ENCODE measurements at places on chromosomes 4 and X.

GRCh38 chr4:4415107-4415805 is 28.4 kb downstream of the NSG1 start:
- no peak for DNase-seq

DNA sequence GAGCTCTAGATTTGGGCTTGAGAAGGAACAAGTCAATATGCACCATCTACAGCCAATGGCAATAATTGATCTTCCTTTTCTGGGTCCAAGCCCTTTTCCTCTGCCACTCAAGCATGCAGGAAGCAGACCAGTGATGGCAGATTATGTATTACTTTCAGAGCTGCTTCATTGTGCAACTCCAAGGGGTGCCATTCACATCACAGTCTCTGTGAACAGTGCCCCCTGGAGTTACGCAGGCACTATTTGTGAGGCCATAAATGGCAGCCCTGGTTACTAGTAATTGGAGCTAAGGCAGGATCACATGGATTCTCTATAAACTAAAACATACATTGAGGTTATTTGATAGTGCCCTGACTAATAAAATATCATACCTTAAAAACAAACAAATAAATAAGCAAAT is 313.4 kb upstream of the SLC7A11 start:
- DNase-seq: peak; percentile 24

- DNase-seq: no peak
Observed at GRCh38 chr4:121304893-121305292, 75.9 kb downstream of the QRFPR start.

DNA sequence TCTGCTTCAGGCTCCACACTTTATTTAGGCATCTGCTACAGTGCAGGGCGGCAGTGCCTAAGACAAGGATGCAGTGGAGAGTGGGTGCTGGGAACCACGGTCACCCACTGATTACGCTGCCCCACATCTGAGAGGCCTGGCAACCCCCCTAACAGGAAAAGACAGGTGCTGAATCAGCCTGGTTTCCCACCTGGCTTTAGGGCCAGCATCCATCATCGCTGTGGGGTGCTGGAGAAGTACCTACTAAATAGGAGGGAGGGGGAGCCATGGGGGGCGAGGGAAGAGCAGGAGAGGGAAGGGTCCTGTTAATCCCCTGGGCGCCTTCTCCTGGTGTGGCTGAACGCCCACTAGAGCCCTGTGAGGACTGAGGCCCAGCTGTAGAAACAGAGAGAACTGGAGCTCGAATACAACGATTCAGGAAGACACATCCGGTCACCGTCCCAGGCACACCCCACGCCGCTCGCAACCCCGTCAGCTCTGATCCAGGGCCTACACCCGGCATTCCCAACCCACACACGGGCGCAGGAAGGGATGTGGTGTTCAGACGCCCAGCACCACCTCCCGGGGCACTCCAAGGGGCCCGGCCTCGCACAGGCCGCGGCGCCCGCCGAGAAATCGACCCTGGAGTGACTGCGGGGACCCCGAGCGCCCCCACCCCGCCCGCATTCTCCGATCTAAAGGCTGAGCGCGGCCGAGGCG is 554 bp downstream of the DCTD start:
- peak; percentile 54 for DNase-seq

DNA sequence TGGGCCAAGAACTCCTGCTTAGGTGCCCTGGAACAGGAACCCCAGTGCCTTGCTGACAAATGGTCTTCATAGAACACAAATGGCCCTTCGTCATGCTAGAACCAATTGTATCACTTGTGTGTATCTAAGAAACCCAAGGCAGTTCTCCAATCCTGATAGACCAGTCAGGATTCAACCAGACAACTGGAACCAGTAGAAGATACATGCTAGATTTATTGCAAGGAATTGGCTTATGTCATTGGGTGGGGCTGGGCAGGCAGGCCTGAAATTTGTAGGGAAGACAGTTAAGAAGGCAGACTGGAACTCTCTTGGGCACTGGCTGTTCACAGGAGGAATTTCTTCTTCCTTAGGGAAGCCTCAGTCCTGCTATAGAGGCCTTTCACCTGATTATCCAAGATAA is 17.0 kb upstream of the TBL1X start:
- DNase-seq: no peak

DNA sequence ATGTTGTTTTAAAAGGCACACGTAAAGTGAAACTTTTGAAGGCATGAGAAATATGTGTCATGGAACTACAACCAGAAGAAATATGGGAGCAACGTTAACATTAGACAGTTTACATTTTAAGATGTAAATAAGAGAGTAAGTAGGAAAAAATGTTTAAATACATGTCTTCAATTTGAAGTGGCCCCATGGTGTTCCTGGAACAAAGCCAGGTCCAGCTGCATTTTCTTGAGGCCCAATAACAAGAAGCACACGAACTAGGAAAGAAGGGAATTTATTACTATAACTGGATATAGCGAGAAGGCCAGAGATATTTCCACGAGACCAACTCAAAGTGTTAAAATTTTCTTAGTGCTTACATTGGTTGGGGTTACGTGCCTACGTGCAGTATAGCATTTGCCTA is 458.1 kb downstream of the KCTD8 start:
- no peak for DNase-seq

GRCh38 chr4:169662206-169662605 is 41.8 kb downstream of the CLCN3 start:
- no peak for DNase-seq

- DNase-seq: no peak
Observed at GRCh38 chr4:105343146-105343931, 130.5 kb downstream of the PPA2 start.

GRCh38 chrX:24759786-24760185 is 66.1 kb downstream of the POLA1 start:
- DNase-seq: no peak

GRCh38 chr4:97123573-97123972 is 1019.7 kb downstream of the STPG2 start:
- no peak for DNase-seq

DNA sequence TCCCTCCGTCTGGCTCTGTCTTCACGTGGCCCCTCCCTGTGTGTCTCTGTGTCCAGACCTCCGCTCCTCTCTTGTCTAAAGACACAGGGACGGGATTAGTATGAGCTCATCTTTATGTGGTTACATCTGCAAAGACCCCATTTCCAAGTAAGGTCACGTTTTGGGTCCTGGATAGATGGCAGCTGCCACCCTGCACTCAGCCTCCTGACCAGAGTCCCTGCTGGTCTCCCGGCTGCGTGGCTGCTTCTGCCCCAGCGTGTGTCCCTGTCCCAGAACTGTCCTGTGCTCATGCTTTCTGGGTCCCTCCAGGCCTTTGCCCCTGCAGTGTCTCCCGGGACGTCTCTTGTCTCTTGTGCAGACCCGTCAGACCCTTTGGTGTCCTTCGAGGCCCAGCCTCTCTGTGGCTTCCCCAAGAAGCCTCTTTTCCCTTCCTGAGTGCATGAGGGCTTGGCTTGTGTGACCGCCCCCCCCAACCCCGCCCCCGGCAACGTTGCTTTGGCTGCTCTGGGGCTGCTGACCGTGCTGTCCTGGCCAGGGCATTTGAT is 107.3 kb downstream of the PSAPL1 start:
- DNase-seq: no peak

GRCh38 chr4:190019023-190019858 is 7.8 kb downstream of the FRG2 start:
- DNase-seq: no peak

DNA sequence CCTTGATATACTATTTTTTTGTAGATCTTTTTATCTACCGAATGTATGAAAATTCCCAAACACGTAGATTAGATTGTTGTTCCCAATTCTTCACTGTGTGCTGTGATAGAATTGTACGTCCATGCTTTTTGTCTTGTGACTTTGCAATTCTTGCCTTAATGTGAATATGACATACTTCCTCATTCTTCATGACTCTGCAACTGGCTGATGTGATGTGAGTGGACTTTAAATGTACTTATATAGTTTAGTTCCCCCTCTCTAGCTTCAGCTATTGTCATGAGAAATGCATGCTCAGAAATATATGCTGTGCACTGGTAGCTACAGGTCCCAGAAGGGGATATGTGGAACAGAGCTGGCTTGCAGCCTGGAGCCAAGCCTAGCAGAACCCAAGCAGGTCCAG is 89.4 kb downstream of the FTHL17 start:
- peak; percentile 79 for DNase-seq

DNA sequence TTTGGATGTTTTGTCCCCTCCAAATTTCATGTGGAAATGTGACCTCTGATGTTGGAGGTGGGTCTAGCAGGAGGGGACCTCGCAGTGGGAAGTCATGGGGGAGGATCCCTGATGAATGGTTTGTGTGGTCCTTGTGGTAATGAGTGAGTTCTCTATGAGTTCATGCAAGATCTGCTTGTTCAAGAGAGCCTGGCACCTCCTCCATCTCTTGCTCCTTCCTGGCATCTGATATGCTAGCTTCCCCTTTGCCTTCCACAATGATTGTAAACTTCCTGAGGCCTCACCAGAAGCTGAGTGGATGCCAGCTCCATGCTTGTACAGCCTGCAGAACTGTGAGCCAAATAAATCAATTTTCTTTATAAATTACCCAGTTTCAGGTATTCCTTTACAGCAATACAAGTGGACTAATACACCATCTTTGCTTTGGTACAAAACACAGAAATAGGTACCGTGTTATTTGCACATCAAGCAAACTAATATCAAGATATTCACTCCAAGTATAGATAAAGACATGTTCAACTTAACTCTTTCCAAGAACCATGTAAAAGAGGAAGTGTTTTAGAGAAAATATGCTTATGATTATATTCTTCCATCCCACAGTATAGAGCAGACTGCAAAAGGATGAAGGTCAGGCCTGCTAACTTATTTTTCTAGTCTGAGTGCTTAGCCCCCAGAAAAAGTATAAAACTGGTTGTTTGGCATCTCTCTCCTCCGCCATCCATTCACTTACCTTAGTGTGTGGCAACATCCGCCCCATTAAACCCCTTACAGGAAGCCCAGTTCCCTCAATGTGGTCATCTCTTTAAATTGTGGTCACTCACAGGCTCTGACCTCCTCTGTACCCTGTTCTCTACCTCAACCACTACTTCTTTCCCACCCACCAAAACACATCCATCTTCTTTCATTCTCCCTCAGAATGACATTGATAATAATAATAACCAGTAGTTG is 6.7 kb downstream of the ARAP2 start:
- DNase-seq: peak; percentile 51

- no peak for DNase-seq
Observed at GRCh38 chr4:31595496-31595895, 875.3 kb downstream of the PCDH7 start.

DNA sequence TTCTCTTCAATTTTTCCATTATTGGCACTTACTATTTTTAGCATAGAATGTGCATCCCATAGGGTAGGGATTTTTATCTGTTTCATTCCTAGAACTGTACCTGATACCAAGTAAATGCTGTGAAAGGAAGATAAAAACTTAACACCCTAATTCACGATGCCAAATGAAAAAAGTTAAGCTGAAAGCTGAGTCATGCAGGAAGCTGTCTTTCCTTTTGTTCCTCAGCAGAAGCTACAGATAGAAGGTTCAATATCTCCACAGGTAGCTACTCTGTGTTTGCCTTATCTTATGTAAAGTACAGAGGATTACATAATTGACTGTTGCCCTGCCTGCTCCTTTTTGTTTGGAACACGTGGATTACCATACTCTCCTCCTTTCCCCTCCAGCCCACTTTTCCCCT is 77.0 kb downstream of the LRP2BP start:
- peak; percentile 46 for DNase-seq

- DNase-seq: peak; percentile 13
Observed at GRCh38 chr4:123043013-123043412, 120.6 kb upstream of the NUDT6 start.

DNA sequence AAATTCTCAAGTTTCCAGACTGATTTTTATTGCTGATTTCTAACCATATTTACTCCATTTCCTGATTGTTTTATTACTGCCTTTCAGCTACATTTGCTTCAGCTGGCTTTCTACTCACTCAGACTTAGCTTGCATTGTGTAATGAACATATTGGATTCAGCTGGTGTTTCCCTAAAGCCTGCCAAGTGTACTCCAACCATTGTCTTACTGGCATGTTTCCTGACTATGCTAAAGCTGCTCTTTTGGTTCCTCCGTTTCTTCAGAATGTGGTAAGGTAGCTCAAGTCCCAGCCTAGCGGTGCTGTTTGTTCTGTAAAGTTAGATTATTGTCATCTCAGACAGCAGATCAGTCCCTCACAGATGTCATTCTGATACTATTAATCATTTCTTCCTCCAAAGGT is 53.1 kb upstream of the GLRA2 start:
- no peak for DNase-seq

- no peak for DNase-seq
Observed at GRCh38 chrX:150355913-150356312, 7.2 kb upstream of the MAMLD1 start.

- no peak for DNase-seq
Observed at GRCh38 chrX:19137067-19137466, 14.8 kb upstream of the ADGRG2 start.

GRCh38 chr4:47650584-47651130 is 165.6 kb downstream of the ATP10D start:
- no peak for DNase-seq

DNA sequence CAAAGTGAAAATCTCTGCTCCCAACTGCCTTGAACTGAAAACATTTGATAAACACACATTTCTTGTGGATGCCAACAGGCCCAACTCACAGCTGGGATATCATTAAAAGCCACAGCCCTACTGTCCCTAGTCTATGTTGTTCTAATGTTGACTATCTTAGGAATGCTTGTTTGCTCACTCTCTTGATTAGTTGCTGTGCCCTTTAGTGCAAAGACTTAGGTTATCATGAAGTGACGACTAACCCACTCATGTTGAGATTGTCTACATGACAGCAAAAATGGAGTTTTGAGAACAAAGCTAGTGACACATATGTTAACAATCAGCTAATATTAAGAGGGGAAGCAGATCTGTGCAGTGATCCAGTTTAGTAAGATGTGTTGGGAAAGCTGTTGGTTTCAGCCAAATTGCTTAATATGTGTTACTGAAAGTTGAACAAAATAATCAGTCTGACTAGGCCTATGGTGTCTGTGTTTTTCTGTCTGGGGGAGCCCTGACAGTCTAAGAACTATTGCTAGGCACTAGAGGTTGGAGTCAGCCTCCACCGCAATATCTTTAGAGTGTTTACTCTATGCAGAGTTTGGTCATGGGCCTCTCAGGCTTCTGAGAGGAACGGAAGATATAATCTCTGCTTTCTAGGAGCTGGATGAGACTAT is 125.5 kb downstream of the ATG4A start:
- no peak for DNase-seq

- DNase-seq: no peak
Observed at GRCh38 chr4:158006990-158007389, 165.8 kb downstream of the GASK1B start.

DNA sequence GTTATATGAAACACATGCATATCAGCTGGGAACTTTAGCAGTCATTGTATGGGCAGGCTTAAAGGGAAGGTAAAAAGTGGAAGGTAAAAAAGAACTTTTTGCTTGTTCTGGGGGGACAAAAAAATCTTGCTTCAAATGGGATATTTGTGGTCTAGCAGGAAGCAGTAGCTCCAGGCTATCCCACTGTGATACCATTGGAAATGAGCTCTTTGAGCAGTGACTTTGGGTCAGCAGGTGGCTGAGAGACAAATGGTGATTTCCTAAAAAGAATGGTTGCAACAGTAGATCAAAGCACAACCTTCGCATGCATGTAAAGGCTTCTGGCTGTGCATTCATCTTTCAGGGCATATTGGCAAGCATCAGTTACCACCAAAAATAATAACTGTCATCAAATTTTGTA is 106.2 kb downstream of the RS1 start:
- DNase-seq: no peak

Data from KBM-7 (cell line).